AG04450 (cell line): ENCODE measurements at places on chromosomes 12 and 14.
A peak's percentile ranks its signal among the peaks of the same experiment; 100 is the strongest.

GRCh38 chr14:72665259-72665658 is 228.6 kb downstream of the DPF3 start:
- DNase-seq, result peak; percentile 96

DNA sequence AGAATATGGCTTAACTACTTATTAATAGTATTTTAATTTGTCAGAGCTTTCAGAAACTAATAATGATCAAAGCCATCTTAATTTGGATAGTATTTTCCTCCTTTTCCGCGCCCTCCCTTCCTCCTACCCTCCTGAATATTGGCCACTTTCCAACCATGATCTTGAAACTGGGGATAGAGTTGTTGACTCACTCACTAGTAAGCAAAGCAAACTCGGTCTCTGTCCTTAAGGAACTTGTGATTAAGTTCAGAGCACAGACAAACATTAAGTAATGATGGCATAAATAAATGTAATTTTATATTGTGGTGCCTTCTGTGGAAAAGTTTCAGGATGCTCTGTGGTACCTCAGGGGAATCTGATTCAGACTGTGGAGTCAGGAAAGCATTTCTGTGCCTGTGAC is 75.7 kb downstream of the LRRK2 start:
- no peak for DNase-seq

DNA sequence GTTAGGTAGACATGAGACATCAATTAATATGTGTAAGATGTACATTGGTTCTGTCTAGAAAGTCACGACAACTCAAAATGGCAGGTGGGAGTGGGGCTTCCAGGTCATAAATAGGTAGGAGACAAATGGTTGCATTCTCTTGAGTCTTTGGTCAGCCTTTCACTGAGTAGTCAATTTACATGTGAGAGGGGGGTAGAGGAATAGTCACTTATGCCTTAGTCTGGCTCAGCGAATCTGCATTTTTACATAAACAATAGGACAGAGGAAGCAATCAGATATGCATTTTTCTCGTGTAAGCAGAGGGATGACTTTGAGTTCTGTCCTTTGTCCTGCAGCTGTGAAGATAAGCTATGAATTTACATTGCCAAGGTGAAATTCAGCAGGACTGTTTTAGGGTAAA is 27.8 kb upstream of the UNC79 start:
- no peak for DNase-seq

DNA sequence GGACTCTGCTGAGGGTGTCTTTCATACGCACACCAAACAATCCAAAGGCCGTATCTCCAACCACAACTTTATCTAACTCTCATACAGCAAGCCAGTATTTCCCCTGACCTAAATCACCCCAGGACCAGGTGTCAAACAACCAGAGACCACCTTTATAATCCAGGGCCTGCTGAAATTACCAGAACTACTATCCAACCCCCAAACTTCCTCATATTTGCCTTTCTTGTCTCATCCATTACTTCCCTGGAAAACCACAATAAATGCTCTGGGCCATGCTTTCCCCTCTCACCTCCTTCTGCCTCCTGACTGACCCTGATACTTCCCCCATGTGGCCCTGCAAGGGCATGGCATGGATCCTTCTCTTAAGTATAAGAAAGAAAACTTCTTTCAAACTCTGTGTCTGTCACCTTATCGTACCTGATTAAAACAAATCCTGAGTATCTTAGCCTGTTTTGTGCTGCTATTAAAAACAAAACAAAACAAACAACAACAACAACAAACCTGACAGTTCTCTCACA is 44.7 kb upstream of the CRACR2A start:
- no peak for DNase-seq

GRCh38 chr12:106070147-106070546 is 68.6 kb downstream of the NUAK1 start:
- DNase-seq, result no peak

DNA sequence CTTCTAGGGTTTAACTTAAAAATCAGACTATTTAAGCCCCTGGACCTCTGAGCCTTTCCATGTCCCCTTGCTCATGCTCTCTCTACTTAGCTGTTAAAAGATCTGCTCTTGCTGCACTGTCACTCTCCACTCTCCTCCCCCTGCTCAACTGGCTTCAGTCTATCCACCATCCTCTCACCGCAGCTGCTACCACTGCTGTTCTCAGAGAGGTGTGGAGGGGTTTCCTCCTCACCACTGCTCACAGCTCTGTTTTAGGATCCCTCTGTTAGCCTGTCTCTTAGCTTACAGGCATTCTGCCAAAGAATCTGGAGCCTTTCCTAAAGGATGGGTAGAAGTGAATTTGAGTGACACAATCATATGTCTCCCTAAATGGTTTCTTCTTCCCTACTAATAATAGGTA is 43.7 kb upstream of the ATP2B1 start:
- DNase-seq, result no peak

DNA sequence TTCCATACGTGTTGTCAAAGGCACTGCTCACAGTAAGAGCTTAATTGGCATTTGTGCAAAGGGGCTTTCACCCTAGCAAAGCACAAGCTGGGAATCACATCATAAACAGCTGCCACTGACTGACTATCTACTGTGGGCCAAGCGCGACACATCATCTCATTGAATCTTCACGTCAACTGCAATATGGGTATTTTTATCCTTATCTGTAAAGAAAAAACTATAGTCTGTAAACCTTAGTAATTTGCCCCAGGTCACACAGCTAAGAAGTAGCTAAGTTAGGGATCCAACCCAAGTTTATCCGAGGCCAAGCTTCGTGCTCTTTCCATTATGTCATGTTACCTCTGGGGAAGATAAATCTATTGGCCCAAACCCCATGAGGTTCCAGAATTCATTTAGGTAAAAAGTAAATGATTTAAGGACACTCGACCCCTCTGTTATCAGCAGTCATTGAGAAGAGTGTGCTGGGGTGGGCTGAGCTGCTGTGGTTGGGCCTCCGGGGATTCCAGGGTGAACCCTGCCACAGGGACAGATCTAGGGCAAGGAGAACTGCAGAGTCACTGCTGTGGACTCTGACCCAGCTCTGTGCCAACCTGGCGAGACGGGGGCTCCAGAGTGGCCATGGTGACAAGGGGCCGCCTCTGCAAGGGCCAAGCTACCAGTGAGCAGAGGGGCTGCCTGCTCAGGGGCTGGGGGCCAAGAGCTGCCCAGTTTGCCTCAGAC is 27.6 kb downstream of the NCKAP5L start:
- DNase-seq, result no peak

GRCh38 chr14:44778604-44779003 is 183.1 kb downstream of the KLHL28 start:
- DNase-seq, result peak; percentile 70

- DNase-seq, result no peak
Measured at GRCh38 chr12:12719496-12719895, 2.3 kb downstream of the CDKN1B start.

- no peak for DNase-seq
Measured at GRCh38 chr12:124519746-124520145, 47.7 kb downstream of the NCOR2 start.

DNA sequence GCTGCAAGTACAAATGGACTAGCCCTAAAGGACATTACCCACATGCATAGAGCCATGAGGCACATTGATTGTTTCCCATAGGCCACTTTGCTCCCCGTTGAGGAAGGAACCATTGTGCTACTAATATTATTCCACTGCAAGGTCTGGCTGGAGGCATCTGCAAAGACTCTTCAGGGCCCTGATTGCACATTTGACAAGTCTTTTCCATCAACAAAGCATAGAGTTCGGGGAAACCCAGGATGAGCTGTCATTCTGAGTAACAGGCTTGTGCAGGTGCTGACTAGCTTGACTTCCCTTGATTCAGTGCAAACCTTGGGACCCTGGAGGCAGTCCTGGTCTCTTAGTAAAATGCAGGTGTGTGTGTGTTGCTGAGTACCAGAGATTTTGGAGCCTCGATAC is 73.8 kb downstream of the SUSD6 start:
- no peak for DNase-seq

DNA sequence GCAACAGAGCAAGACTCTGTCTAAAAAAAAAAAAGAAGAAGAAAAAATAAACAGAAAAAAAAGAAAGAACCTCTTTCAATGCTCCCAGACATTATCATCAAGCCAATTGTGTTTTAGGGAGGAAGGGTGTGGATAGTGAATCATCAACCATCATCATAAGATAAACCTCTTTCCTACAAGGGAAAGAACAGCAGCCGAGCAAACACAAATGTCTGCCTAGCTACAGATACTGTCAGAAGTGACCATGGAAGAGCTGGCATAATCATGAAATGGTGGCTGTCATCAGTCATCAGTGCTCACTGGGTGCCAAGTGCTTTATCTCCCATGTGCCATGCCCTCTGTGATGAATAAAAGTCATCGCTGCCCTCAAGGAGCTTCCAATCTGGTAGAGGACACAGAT is 46.6 kb downstream of the SLC17A8 start:
- no peak for DNase-seq

GRCh38 chr14:76705214-76705613 is 56.1 kb upstream of the VASH1 start:
- no peak for DNase-seq

- peak; percentile 13 for DNase-seq
Measured at GRCh38 chr12:3453990-3454680, 36.9 kb upstream of the PRMT8 start.

DNA sequence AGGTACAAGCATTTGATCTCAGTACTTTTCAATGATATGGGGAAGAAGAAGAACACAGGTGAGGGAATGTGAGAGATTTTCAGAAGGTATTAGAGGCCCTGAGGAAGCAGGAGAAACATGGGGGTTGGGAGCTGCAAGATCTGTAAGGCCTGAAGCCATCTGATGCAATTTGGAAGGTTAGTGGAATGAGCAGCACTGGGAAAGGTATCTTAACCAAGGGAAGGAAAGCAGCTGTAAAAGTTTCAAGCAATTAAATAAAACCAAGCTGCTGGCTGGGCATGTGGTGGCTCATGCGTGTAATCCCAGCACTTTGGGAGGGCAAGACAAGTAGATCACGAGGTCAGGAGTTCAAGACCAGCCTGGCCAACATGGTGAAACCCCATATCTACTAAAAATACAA is 104.4 kb upstream of the PARP11 start:
- no peak for DNase-seq

- no peak for DNase-seq
Measured at GRCh38 chr14:60768602-60769001, 34.0 kb downstream of the MNAT1 start.

- no peak for DNase-seq
Measured at GRCh38 chr14:104469591-104469990, 110.0 kb upstream of the C14orf180 start.

DNA sequence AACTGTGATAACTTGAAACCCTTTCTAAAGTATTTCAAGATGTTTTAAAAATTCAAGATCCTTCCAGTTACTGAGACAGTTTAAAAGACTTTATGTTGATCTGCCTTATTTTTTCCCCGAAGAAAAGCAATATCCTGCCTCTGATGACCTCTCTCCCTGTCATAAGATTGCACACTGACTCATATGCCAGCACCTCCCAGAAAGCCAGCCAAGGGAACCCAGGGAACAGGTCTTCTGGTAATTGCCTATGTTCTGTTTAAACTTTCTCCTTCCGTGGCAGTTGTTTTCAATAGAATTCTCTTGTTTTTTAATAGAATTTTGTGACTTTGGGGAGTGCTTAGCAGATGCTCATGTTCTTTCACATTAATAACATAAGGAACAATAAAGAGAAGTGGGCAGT is 300.2 kb upstream of the PRKD1 start:
- no peak for DNase-seq

GRCh38 chr14:105467942-105468471 is 6.6 kb upstream of the CRIP2 start:
- DNase-seq, result no peak

DNA sequence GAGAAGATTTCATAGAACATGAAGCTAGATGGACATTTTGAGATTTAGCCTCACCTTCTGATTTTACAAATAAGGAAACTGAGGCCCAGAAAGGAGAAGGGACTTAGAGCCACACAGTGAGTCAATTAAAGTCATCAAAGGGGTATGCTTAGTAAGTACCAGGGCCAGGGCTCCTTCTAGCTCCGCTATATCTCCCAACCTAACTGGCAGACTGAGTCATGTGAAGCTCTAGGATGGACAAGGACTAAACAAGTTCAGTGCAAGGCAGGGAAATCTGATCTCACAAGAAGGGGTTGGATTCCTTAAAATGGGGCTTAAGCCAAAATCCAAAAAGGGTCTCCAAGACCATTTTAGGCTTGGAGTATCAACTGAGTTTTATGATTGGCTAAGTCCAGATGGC is 215.8 kb downstream of the PHLDA1 start:
- no peak for DNase-seq

DNA sequence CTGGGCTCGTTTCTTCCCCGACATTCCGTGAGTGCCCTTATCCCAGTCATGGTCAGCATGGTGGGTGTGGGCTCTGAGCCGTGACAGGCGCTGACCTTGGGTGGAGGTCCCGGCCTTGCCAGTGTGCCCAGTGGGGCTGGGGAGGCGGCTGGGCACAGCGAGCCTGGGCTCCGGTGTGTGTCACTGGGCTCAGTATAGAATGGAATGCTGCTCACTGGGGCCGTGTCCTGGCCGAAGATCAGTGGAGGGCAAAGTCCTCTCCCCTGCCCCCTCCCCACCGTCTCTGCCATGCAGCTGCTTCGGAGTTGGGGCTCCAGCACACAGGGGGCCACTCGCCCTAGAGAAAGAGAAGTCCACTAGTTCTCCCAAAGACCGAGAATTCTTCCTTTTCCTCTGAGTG is 164.4 kb downstream of the TSPAN9 start:
- no peak for DNase-seq

GRCh38 chr12:102344691-102345090 is 135.7 kb downstream of the IGF1 start:
- no peak for DNase-seq

GRCh38 chr14:105059925-105060565 is 5.2 kb downstream of the GPR132 start:
- DNase-seq, result no peak

DNA sequence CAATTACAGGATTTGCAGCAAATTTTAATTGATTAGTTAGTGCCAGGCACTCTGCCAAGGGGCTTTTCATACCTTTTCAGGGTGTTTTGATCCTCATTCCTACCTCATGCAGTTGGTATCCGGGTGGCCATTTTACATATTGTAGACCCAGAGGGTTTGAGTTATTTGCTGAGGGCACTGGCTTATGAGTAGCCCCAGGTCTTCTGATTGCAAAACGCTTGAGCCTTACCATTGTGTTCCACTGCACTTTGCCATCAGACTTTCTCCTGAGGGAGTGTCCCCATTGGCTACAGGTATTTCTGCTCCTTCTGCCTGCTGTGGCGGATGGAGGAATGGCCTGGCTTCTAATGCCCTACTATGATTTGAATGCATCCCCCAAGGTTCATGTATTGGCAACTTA is 257.8 kb upstream of the CRY1 start:
- DNase-seq, result no peak

DNA sequence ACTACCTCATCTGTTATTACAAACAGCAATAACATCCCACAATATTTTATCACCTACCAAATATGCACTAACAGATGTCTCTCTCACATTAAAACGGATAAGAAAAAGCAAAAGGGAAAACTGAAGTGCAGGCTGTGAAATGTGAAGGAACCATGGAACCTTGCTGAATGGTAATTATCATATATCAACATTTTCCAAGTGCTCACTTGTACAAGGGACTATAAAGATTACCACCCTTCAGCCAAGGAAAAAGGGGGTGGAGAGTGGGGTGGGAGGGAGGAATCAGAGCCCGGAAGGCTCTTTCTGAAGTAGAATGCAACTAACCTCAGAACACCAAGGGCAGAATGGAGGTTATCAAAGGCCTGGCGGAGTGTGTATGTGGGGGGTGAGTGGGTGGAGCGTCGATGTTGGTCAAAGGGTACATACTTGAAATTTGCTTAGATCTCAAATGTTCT is 1.2 kb downstream of the SNX6 start:
- no peak for DNase-seq
